NT2/D1 (cell line): ENCODE measurements at places on chromosomes 3 and 15.
A peak's percentile ranks its signal among the peaks of the same experiment; 100 is the strongest.

DNA sequence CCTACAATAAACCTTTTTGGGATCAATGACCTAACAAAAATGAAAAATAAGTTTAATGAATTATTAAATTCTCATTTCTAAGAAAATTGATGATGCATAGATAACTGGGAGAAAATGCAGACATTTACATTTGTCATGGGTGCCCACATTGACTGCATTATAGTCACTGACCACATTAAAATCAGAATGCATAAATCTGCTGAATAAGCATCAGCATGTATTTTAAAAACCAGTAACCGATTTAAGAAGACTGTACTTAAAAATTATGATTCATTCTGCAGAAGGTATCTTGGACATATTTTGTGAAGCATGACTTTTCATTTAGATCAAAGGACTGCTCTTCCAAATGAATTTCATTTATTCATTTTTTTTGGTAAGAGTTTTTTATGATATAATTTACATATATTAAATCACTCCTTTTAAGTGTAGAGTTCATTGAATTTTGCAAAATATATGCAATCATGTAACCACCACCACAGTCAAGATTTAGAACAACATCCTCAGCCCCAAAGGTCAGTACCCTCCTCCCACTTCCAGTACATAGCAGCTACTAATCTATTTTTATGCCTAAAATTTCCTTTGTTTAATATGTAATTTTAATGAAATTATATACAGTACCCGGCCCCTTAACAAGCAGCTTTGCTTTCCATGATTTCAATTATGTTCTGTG is 11.8 kb downstream of the KCNH8 start:
- no peak for DNase-seq

- DNase-seq, result no peak
Observed at GRCh38 chr3:105767776-105768175, 101.0 kb downstream of the CBLB start.

DNA sequence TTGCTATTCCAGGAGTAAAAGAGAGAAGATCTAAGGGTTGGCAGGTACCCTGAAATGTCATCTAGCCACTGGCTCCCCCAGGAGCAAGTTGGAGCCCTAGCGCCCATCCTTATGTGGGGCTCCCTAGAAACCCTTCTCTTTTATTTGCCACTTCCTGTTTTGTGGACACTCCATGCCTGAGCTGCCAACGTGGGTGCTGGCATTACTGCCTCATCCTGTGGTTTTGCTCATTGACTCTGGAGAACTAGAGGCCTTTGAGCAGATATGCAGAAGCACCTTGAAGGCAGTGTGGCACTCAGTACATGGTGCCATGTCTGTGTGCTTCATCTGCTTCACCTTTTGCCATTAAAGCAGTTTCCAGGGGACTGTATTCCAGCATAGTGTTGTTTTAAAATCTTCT is 8.1 kb downstream of the EDEM1 start:
- DNase-seq, result no peak

DNA sequence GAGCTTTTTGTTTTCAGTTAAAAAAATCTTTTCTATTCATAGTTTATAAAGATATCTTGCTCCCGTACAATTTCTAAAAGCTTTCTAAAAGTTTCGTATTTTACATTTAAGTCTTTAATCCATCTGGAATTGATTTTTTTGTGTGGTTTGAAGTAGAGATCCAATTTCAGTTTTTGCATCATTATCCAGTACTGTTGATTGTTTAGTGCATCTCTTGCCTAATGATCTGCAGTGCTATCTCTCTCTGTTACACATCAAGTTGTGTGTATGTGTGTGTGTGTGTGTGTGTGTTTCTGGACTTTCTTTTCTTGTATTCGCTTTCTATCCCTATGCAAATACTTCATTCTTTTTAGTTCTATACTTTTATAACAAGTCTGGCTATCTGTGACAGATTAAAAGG is 605.8 kb upstream of the DPPA4 start:
- no peak for DNase-seq

GRCh38 chr15:85005746-85006145 is 24.1 kb downstream of the PDE8A start:
- no peak for DNase-seq

DNA sequence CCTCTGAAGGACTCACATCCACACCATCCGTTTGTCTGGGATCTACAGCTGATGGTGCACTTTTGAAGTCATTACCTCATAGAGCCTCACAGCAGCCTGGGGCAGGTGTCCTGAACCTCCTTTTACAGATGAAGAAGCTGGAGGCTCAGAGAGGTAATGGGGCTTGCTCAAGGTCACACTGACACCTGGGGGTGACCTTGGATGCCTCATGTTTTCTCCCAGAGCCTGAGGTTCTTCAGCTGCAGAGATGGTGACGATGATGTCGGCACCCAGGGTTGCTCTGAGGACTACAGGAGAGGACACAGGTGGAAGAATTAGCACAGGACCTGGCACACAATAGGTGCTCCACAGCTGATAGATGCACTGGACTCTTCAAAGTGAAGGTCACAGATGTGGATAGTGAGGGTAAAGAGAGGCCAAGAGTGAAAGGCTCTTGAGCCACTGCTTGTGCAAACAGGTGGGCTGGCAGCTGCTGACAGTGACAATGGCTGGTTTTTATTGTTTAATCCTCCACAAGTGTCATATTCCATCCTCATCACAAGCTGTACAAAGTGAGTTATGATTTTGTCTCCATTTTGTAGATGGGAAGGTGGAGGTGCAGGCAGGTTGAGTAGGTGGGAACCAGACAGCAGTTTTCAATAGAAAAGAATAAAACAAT is 17.4 kb upstream of the ATP2B2 start:
- DNase-seq, result no peak

GRCh38 chr15:76973362-76973743 is 21.6 kb upstream of the PSTPIP1 start:
- DNase-seq, result peak; percentile 86

DNA sequence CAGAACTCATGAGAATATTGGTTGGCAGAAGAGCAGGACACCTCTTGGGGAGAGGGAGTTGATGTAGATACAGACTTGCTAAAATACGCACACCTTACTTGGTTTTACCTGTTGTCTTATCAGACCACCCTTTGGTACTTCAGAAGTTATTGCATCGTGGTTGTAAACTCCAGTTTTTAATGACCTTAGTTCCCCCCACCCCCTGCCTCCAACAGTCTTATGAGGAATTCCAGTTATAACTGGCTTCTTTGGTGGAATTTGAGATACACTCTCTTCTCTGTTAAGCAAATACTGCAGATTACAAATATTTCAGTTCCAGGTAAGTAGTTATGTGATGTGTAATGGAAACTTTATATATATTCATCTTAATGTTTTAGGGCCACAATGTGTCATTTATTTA is 5.0 kb downstream of the SLC25A38 start:
- DNase-seq, result no peak

- DNase-seq, result no peak
Observed at GRCh38 chr3:55611121-55611520, 124.0 kb upstream of the WNT5A start.

- no peak for DNase-seq
Observed at GRCh38 chr3:132659000-132659364, 627 bp downstream of the ACAD11 start.

DNA sequence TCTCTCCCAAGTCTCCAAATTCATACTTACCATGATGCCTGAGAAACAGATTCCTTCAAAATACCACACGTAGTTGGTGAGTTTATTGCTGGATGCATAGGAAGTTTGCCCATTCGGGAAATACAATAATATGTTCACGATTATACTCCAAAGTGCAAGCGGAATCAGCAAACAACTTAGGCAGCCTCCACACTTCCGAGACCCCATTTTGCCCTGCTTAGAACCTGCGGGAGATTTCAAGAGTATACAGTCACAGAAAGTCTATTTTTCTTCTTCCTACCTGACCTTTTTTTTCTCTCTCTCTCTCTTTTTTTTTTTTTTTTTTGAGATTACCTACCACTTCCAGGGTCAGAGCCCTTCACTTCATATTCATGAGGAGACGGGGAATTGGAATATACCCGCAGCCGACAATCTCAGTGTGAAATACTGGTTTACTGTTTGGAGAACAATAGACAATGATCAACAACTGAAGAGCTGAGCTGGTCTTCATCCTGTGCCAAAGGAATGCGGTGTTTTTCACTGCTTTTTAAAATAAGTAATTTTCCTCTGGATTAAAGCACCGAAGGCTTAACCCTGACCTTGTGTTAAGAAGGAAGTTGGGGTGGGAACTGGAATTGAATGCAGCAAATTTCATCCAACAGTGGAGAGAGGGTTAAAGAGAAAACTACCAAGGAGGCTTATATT is at the start of gene TM4SF18:
TSS of gene TM4SF18 (minus strand) at position 461 of the 684 bp plus-strand sequence. CDS start at position 207, 254 bp downstream.
- peak; percentile 22 for DNase-seq

DNA sequence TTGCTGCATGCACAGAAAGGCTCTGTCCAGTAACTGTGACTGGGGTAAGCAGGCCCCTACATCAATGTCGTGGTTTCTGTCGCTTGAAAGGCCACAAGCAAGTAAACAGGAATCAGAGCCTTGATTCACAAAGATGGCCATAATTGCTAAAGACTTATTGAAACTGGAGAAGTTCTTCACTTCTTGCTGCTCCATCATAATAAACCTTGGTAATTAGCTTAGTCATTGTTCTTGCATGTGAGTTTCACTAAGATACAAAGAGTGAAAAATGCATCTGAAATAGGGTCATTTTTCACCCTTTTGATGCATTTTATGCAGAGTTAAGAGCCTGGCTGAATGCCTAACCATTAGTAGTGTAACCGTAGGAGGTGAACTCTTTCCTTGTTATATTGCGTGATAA is 3.2 kb downstream of the SEMA6D start:
- DNase-seq, result no peak

GRCh38 chr3:55489798-55490132 is 2.7 kb upstream of the WNT5A start:
- no peak for DNase-seq

DNA sequence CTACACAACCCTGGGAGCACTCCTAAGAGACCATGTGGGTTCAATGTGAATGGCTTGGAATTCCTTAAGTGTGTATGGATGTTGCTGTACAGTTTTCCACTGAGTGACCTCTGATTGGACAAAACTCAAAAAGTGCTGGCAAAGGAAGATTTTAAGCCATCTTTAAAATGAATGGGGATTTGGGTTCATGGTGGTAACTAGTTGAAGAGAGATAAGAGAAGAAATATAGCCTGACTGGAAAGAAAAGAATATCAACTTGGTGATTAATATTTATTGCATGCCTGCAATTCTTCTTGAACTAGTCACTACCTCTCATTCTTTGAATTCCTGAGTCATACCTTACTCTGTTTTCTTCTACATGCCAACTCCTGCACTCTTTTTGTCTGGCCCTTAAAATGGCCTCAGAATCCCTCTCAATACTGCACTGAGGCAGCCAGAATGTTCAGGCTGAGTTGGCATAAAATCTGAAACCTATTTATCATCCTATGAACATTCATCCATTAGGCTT is 124.7 kb downstream of the RPL22L1 start:
- no peak for DNase-seq

DNA sequence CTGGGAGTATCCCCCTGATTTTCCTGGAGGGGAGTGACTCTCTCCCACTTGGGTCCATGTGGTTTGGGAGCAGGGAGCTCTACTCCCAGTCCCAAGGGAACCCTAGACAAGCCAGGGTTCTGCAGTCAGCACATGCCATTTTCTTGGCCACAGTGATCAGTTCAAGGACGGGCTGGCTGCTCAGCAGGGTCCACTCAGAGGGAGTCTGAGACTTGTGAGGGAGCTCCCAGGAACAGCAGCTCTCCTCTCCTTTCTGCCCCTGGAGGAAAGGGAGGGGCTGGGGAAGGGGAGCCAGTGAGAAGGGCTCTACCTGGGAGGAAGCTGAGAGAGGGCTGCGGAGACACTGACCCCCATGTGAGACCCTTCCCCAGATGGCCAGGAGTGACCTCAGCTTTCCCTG is 29.1 kb upstream of the LMCD1 start:
- DNase-seq, result no peak

DNA sequence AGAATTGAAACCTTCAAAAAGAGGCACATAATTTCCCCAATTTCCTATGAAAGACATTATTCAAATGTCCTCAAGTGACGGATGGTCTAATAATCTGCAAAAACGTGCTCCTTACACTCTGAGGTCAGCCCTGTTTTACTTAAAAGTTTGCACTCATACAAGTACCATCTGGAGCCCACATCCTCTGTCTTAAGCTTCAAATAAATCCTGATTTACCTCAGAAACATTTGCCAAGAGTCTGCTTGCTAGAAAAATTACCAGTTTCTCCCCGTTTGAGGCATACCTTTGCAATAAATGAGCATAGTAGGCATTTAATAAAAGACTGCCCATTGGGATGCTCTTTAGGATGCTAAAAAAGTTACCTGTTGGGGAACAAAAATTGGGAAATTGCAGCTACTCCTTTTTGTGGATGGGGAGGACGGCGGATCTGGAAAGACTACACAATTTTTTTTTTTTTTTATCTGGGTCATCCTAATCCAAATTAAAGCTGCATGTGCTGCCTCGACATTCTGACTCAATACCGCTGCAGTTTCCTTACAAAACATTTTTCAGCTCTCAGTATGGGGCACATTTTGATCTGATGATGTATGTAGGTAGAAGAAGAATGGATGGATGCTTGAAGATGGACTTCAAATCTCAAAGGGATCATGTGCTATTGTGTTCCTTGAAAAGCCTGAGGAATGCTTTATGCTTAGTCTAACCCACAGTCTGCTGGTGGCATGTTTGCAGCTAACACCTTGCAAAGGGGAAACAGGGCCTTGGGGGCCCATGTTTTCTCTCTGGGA is 233.7 kb upstream of the ADAMTS9 start:
- DNase-seq, result no peak

DNA sequence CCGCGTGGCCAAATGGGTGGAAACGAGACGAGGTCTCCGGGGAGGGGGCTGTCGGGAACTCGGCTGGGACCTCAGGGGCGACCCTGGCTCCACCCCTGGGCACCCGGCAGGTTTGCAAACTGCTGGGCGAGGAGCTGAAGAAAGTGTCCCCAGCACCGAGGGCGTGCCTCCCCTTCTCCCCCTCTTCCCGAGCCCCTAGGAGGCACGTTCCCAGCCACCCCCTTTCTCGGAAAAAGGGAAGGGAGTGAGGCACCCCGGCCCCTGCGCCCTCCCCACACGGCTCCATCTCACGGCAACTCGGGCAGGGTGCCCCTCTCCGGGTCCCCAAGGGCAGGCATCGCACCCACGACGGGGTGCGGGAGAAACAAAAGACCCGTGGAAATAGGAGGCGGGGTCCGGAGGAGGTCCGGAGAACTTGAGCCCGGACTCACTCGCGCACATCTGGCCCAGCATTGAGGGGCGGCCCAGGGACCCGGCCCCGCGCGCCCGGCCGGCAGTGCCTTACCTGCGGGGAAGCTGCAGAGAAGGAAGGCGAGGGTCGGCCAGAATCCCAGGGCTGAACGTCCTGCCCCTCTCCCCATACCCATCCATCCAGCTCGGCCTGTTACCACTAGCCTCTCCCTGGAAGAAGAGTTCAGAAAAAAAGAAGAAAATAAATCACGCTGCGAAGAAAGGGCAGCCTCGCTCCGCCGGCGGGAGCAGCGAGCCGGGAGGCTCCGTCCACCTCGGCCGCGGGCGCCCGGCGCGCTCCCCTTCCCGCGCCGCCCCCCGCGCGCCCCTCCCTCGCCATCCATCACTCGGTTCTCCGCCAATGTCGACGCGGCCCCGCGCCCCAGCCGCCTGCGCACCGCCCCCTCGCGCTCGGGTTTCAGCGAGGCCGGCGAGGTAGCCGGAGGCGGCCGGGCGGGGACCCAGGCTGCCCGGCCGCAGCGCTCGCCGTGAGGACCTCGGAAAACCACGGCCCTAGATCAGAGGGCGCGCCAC is 16.3 kb downstream of the RGMA start:
- DNase-seq, result peak; percentile 70
